A549 treated with CpdA at 1 μM for 4 hours (cell line): ENCODE measurements at places on chromosomes 3 and 15. TPM values are rescaled to one million over a fixed set of nuclear protein-coding genes. Genes with fewer than 3 reads are reported as not detected.

Gene C15orf62
- 0.07 to 0.17 TPM (median 0.13 TPM) in 4 of 5 replicates, not detected in the other for total RNA-seq

Gene TTLL13
- 0.22 to 1.1 TPM (median 0.47 TPM) in 5 replicates for total RNA-seq

Gene UBAP1L
- total RNA-seq: 0.59 to 1.3 TPM (median 0.87 TPM) in 5 replicates

Gene WDR73
- 38.9 to 54.0 TPM (median 40.3 TPM) in 5 replicates for total RNA-seq

Gene RNU6-1
- not detected in 5 replicates for total RNA-seq

Gene ECE2
- not detected in 5 replicates for total RNA-seq

Gene GOLGA6L4
- 0.68 to 2.1 TPM (median 0.91 TPM) in 5 replicates for total RNA-seq

Gene DZIP1L
- total RNA-seq: 4.6 to 9.4 TPM (median 5.9 TPM) in 5 replicates

Gene CSK
- 57.6 to 72.3 TPM (median 65.0 TPM) in 5 replicates for total RNA-seq

Gene ZNF502
- 1.2 to 2.1 TPM (median 1.5 TPM) in 5 replicates for total RNA-seq

Gene PML
- 10.7 to 15.4 TPM (median 14.8 TPM) in 5 replicates for total RNA-seq

Gene GALK2
- total RNA-seq: 22.0 to 27.1 TPM (median 22.0 TPM) in 5 replicates

Gene ADGRG7
- total RNA-seq: not detected in 5 replicates

Gene PRKCD
- total RNA-seq: 16.7 to 21.2 TPM (median 20.4 TPM) in 5 replicates

Gene INKA1
- total RNA-seq: 1.6 to 2.1 TPM (median 2.0 TPM) in 5 replicates

Gene MEGF11
- total RNA-seq: 0.34 to 0.98 TPM (median 0.67 TPM) in 5 replicates

Gene CACNA2D2
- 0.28 to 0.66 TPM (median 0.52 TPM) in 5 replicates for total RNA-seq

Gene STAB1
- total RNA-seq: 0.05 TPM in 1 of 5 replicates, not detected in the others

Gene GPR176
- 11.0 to 13.9 TPM (median 11.3 TPM) in 5 replicates for total RNA-seq

Gene SMCO1
- total RNA-seq: not detected in 5 replicates

Gene AGBL1
- not detected in 5 replicates for total RNA-seq

Gene WDR93
- total RNA-seq: 0.06 to 0.28 TPM (median 0.21 TPM) in 4 of 5 replicates, not detected in the other

Gene PCNP
- total RNA-seq: 101 to 126 TPM (median 107 TPM) in 5 replicates

Gene OR5K3
- not detected in 5 replicates for total RNA-seq

Gene OR5H6
- not detected in 5 replicates for total RNA-seq

Gene GADL1
- total RNA-seq: not detected in 5 replicates

Gene KBTBD8
- total RNA-seq: 0.32 to 0.83 TPM (median 0.65 TPM) in 5 replicates

Gene CPN2
- total RNA-seq: not detected in 5 replicates

Gene AHSG
- 0.09 to 0.12 TPM (median 0.11 TPM) in 3 of 5 replicates, not detected in the others for total RNA-seq

Gene CLDN18
- total RNA-seq: not detected in 5 replicates

Gene GOLGA6L7
- total RNA-seq: not detected in 5 replicates

Gene ASB7
- total RNA-seq: 10.5 to 13.1 TPM (median 12.6 TPM) in 5 replicates

Gene CEMIP
- total RNA-seq: 2.2 to 3.0 TPM (median 2.4 TPM) in 5 replicates

Gene CSNK1G1
- total RNA-seq: 14.7 to 17.9 TPM (median 16.5 TPM) in 5 replicates

Gene PAQR9
- total RNA-seq: 2.4 to 3.8 TPM (median 3.4 TPM) in 5 replicates

Gene GOLGA8F
- total RNA-seq: not detected in 5 replicates

Gene GOLGA6D
- 0.05 TPM in 1 of 5 replicates, not detected in the others for total RNA-seq

Gene POPDC2
- total RNA-seq: 0.18 to 0.37 TPM (median 0.22 TPM) in 4 of 5 replicates, not detected in the other

Gene MYEF2
- total RNA-seq: 13.5 to 19.4 TPM (median 17.2 TPM) in 5 replicates

Gene NR2E3
- total RNA-seq: 0.17 to 0.38 TPM (median 0.21 TPM) in 4 of 5 replicates, not detected in the other

Gene ACAN
- total RNA-seq: 0.09 to 0.34 TPM (median 0.13 TPM) in 5 replicates

Gene PPP1R14D
- total RNA-seq: 0.20 to 0.32 TPM in 2 of 5 replicates, not detected in the others

Gene SLC28A2
- total RNA-seq: not detected in 5 replicates

Gene AMT
- total RNA-seq: 0.09 to 0.38 TPM (median 0.35 TPM) in 4 of 5 replicates, not detected in the other

Gene MRAS
- 8.2 to 10.2 TPM (median 9.1 TPM) in 5 replicates for total RNA-seq

Gene SLC15A2
- 0.12 to 0.41 TPM (median 0.35 TPM) in 5 replicates for total RNA-seq

Gene MAP1A
- total RNA-seq: 0.70 to 1.0 TPM (median 0.81 TPM) in 5 replicates

Gene ADAM10
- total RNA-seq: 90.0 to 144 TPM (median 120 TPM) in 5 replicates

Gene CADPS
- total RNA-seq: not detected in 5 replicates

Gene AMOTL2
- 37.3 to 44.8 TPM (median 41.5 TPM) in 5 replicates for total RNA-seq

Gene ZNF620
- 1.4 to 2.3 TPM (median 1.8 TPM) in 5 replicates for total RNA-seq

Gene CYP1A1
- 1.1 to 2.1 TPM (median 2.0 TPM) in 5 replicates for total RNA-seq

Gene DGKG
- 9.4 to 14.4 TPM (median 10.1 TPM) in 5 replicates for total RNA-seq

Gene BFSP2
- not detected in 5 replicates for total RNA-seq

Gene HYKK
- total RNA-seq: 5.5 to 9.0 TPM (median 6.7 TPM) in 5 replicates

Gene PRSS50
- not detected in 5 replicates for total RNA-seq

Gene WNT7A
- total RNA-seq: 0.10 to 0.26 TPM (median 0.18 TPM) in 5 replicates

Gene CHRNA7
- 3.1 to 4.2 TPM (median 4.0 TPM) in 5 replicates for total RNA-seq
